ENCODE measurements at places on chromosomes 1 and 21.

- DNase-seq = no peak
These were observed 7.7 kb upstream of the IL10RB start for GRCh38 chr21:33258475-33258874.

DNA sequence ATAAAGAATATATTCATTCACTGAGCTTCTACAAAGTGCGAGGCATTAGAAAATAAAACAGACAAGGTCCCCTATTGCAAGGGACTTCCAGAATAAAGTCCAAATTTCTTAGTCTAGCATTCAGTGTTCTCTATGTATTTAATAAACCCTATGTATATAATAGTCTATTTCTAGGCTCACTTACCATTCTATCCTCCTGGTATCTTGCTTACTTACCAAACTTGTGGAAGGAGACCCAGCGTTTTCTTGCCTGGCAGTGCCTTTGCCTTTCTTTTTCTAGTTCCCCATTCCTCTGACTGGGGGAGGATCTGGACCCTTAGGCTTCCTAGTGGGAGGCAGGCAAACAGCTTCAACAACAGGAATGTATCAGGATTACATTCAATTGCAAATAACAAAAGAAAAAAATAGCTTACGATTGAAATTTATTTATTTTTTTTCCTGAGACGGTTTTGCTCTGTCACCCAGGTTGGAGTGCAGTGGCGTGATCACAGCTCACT, 690 bp upstream of the RNF19B start:
- no peak for DNase-seq

DNA sequence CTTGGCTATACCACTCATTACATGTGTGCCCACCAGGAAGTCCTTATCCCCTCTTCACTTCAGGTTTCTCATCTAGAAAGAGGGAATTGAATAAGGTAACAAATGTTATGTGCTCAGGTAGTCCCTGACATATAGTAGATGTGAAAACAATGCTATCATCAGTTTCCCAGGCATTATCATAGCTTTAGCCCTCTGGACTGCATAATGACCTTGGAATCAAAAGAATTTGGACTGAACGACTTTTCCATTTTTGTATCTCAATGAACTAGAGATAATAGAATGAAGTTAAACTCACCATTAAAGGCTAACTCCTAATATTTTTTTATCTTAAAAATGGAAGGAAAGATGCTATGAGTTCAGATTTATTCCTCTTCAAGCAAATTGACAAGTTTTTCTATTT, 304.1 kb upstream of the USP24 start:
- no peak for DNase-seq

DNA sequence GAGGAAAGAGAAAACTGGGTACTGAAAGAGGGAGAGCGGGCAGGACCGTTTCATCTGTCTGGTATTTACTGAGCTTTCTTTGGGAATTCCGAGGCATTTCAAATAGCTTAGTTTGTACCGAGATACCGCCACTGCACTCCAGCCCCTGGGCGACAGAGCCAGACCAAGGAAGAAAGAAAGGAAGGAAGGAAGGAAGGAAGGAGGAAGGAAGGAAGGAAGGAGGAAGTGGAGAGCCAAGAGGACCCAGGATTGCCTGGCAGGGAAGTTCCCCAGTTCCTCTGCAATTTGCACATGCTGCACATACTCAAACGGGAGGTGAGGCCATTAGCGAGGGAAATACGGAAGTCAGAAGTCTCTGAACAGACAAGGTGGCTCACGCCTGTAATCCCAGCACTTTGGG, 961 bp upstream of the FUCA1 start:
- DNase-seq = no peak

- no peak for DNase-seq
These were observed 267.7 kb downstream of the PRDM2 start for GRCh38 chr1:13967707-13968106.

GRCh38 chr21:31289702-31290101, 54.4 kb downstream of the TIAM1 start:
- no peak for DNase-seq

DNA sequence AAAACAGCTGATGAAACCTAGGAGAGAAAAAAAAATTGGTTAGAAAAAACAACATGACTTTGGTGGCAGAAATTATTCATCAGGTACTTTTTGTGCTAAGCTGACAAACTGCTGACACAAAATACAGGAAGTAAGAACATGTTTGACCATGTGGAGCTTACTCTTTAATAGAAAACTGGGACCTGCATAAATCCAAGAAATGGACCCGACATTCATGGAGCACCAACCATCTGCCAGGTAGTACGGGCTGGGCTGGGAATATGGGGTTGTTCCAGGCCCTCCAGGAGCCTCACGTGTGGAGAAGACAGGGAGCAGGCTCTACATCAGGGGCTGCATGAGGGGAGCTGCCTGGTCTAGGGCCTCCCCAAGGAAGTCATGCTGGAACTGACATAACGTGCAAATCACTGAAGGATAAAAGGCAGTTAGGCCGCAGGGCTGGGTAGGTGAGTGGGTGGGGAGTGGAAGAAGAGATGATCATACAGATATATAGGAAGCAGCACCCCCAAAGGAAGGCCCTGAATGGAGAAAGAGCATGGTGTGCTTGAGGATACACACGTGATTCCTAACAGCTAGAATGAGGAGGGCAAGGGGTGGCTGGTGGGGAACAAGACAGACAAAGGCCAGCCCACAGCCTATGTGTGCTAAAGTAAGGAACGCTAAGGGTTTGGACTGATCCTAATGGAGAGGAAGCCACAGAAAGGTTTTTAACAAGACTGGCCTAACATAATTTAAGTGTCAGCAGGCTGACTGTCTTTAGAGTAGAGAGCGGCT, 26.1 kb downstream of the CD58 start:
- DNase-seq = no peak

DNA sequence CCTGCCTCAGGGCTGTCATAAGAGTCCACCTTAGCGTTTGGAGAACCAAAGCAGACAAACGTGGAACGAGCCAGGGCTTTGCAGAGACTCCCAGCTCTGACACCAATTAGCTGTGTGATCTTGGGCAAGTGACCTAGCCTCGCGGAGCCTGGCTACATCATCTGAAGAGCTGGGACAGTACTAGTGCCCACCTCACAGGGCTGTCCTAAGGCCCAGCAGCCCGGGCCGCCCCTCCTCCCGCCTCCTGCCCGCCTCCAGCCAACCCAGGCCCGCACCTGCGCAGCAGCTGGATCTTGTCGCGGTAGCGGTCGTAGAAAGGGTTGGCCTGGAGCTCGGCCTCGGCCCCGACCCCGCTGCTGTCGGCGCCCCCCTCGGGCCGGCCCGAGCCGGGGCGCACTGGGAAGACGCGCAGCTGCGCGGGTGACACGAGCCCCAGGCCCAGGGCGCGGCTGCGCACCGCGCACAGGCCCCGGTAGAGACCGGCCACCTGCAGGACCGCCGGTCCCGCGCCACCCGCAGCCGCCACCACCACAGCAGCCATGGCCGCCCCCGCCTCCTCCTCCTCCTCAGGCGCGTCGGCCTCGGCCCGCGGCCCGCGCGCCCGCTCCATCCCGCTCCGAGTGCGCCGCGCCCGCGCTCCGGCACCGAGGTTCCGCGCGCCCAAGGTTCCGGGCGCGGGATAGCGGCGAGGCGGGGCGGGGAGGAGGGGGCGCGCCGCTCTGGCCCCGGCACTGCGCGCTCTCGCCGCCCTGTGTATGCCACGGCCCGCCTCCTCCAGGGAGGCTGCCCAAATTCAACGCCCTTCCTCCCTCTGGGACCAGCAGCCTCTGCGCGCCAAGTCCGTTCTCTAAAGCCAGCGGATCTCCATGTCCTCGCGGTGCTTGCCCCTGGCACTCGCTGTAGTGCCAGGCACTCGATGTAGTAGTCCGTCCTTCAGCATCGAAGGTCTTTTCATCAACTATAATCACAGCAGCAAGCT, at the start of gene ATPAF1:
ATPAF1 (minus strand) TSS at position 583 of the 979 bp plus-strand sequence; CDS start at position 541, 42 bp downstream.
- DNase-seq = peak; percentile 91

DNA sequence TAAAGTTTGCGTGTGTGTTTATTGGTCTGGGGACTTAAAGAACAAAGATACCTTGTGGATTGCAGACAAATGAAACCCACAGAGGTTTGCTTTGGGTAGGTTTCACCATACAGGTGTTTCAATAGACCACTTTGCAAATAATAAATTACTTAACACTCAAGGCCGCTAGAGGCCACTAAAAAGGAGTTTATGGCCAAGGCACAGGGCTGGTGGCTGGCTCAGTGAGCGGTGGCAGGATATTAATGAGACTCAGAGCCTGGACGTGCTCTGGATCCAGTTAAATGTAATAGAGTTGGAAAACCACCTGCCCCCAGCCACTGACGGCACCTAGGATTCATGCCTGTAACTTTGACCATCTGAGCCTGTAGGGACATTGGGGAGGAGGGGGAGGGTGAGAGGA, 44.5 kb downstream of the LRRC38 start:
- peak; percentile 34 for DNase-seq

DNA sequence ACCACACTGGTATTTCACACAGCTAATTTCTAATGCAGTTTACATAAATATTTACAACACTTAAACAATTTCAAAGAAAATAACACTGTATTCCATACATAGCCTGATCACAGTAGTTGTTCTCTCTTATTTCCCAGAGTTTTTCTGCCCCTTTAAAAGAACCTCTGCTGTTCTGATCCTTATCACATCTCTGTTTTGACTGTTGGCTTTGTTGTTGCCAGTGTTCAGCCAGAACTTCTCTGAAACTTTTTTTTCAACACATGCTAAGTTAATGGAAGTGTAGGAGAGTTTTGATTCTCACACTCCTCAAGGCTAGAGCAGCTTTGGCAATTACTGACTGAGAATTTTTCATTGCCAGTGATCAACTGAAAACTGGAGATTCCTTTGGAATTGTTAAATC, 11.1 kb downstream of the SELE start:
- no peak for DNase-seq

DNA sequence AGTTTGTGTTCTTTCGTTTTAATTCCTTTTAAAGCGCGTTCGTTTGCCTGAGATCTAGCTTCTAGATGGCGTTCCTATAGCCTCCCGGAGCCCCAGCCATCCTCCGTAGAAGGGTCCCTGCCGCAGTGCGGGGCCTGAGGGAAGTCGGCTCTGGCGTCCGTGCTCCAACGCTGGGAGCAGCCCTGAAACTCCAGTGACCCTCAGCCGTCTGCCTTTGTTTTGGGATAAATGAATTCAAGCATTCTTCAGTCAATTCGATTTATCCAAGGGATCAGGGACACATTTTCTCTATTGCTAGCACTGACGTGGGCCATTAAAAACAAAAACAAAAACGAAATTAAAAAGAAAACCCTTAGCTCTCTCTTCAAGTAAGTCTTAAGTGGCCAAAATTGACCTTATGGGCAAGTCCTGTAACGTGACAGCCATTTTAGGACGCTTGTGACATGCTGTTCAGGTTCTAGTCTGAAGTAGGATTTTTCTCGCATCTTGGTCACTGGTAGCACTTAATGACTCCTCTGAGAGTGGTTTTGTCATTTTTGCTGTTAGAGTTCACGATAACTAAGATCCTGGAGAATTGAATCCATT, 742 bp upstream of the HSPA13 start:
- DNase-seq = no peak

GRCh38 chr1:172845371-172845770, 186.5 kb downstream of the FASLG start:
- no peak for DNase-seq

GRCh38 chr1:29324202-29324601, 87.9 kb downstream of the PTPRU start:
- peak; percentile 32 for DNase-seq

DNA sequence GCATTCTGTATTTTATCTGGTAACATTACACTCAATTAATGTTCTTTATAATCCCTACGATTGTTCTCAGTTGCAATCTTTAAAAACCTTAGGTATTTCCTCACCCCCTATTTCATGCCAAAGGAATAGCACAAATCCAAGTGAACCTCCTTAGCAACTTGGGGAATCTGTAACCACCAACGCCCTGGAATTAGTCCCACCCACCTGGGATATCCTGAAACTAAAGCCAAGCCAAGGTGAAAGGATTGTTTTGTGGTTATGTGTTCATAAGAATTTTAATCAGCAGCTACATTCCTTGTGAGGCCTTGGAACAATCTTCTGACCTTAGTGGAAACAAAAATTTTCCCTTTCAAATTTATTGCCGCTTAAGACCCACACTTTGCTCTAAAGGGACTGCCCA, 908.7 kb downstream of the TTLL7 start:
- DNase-seq = no peak

GRCh38 chr1:31422505-31423319, 9.7 kb downstream of the SERINC2 start:
- DNase-seq = peak; percentile 75

DNA sequence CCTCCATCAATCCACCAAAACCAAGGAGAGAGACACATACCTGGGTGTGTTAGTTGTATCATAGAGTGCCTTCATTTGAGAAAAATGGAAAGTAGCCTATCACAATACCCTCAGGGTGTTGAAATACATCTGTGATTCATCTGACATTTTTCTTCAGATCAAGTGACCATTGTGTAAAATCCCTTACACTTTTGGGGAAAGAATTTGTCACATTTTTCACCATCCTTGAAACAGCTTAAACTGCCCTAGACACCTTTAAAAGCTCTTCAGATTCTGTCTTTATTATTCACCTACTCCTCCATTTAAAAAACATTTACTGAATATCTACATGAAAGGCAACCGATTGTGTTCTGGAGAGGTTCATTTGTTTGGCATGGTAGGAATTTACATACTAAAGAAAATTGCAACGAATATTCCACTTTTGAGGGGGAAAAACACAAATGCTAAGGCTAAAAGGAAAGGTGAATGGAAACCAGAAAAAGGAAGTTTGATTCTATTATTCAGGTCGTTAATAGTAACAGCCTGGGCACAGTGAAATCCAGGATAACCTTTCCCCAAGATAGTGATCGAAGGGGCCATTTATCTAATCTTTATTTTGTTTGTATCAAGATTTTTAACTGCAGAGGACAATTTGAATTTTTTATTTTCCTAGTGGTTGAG, 70.4 kb upstream of the SAMSN1 start:
- no peak for DNase-seq

DNA sequence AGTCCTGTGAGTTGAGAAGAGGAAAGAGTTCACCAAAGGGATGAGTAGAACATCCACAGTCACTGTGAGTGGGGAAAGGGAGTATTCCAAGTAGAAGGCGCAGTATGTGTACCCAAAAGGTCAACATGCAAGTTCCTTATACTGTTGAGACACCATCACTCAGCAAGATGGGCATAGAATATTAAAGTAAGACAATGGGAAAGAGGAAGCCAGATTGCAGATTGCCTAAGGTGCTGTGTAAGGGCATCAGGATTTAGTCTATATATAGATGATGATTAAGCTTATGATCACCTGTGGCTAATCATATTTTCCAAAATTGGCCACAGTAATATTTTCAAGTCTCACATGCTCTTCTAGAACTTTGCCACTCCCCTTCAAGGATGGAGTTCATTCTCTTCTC, 120.1 kb upstream of the CAMK1G start:
- no peak for DNase-seq

GRCh38 chr1:43879414-43879813, 54.2 kb upstream of the ARTN start:
- no peak for DNase-seq
